Thoracic aorta (tissue), 2 donors: ENCODE measurements at places on chromosomes 7 and 10.

- DNase-seq = no peak
Observed at GRCh38 chr7:102992938-102993717, 80.3 kb downstream of the LRRC17 start.

DNA sequence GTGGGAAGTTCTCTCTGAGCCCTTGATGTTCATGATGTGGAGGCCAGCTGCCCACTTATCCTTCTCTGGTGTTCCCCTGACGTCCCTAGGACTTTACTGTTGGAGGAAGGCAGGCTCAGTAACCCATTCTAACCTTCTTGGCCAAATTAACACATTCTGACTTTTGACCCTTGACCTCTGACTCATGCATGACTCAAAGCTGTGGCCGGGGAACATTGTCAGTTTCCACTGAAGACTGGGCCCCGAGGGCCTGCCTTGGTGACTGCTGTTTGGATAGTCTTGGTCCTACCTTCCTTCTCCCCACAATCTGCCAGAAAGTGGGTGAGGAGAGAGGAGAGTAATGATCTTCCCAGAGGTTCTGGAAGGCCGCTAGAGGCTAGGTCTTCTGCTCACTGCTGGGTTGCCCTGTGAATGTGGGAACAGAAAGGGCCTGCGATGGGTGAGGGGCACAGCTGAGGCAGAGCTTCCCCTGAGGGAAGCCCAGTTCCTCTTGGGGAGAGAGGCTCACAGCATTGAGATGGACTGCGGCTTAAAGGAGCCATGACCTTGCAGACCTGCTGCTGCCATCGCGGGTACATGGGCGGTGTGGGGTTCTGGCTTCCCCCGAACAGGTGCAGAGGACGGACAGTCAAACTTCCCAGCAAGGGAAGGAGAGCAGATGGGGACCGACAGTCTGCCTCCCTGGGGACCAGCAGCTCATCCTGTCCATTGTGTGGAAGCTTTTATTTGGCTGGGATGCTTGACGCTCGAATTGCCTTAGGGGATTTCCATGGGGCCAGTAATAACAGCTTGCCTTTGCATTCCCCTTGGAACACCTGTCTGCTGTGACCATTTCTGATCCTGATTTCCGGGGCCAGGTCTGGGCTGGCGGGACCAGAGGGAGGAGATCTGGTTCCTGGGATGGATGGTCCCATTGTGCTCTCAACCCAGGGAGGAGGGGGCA, 43.8 kb downstream of the ADAMTS14 start:
- no peak for DNase-seq

DNA sequence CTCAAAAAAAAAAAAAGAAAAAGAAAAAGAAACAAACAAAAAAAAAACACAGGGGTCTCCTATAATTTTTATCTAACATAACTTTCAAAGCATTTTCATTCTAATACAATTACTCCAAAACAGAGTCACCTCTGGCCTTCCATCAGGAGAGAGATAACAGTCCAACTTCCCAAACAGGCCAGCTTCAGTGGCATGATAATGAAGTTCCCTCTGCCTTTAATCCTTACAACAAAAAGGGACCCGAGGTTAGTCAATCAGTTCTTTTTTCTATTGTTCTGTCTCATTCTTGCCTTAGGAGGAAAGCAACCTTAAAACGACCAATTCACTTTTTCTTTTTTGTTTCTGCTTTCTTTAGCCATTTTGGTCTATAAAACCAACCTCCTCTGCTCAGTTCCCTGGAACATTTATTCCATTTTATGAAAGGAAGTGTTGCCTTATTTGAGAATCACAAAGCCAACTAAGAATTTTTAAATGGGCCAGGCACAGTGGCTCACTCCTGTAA, 16.5 kb upstream of the FXYD4 start:
- no peak for DNase-seq

DNA sequence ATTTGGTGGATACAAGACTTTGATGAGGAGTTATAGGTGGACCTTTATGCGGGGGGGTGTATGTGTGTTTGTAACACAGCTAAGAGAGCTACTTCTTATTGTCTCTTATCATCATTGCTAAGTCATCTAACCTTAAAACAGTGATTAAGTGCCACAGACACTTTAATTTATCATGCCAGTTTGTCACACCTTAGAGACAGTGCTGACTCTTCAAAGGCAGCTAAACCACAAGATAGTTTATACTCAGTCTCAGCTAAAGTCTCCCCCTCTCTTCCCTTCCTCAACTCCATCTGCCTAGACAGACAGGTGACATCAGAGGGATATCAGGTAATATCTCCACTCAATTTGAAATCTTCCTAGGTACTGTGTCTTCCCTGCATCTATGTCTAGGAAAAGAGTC, 42.2 kb downstream of the MYPN start:
- no peak for DNase-seq

DNA sequence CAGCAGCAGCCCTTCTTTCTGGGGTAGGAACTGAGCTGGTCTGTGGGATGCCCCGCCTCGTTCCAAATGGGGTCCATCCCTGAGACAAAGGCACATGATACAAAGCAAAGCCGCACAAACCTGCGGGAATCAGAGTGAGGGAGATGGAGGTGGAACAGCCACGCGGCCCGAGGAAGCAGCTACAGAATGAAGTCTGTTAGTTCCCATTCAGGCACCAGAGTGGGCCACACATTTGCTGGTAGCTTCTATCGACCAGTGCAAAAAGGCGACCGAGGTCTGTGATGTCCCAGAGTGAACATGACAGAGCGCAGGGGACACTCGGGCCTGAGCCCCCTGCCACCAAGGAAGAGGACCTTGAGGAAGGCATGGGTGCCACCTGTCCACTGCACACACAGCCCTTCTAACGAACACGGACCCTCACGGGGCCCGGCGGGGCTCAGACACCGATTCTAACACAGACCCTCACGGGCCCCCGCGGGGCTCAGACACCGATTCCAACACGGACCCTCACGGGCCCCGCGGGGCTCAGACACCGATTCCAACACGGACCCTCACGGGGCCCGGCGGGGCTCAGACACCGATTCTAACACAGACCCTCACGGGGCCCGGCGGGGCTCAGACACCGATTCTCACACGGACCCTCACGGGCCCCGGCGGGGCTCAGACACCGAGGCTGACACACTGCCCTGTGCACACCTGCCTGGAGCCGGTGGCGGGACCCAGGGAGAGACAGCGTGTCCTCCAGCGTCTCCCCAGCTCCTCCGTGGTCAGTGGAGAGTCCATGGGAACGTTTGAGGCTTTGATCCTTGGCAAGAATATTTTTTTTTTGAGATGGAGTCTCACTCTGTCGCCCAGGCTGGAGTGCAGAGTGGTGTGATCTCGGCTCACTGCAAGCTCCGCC, 32.8 kb upstream of the FAM20C start:
- no peak for DNase-seq

GRCh38 chr7:76193466-76193865, 8.2 kb upstream of the SRRM3 start:
- no peak for DNase-seq

- DNase-seq = no peak
Observed at GRCh38 chr10:114879541-114880158, 58.1 kb downstream of the FHIP2A start.

DNA sequence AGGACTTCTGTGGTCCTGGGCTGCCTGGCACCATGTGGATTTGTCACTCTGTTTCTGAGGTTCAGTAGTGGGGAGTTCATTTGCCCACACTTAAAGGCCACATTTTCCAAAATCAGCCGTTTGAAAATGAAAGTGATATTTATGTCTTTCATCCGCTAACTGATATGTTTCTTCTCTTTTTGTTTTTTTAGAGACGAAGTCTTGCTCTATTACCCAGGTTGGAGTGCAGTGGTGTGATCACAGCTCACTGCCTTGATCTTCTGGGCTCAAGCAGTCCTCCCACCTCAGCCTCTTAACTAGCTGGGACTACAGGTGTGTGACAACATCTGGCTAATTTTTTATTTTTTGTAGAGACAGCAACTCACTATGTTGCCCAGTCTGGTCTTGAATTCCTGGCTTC, 58.6 kb downstream of the EBLN1 start:
- DNase-seq = no peak

DNA sequence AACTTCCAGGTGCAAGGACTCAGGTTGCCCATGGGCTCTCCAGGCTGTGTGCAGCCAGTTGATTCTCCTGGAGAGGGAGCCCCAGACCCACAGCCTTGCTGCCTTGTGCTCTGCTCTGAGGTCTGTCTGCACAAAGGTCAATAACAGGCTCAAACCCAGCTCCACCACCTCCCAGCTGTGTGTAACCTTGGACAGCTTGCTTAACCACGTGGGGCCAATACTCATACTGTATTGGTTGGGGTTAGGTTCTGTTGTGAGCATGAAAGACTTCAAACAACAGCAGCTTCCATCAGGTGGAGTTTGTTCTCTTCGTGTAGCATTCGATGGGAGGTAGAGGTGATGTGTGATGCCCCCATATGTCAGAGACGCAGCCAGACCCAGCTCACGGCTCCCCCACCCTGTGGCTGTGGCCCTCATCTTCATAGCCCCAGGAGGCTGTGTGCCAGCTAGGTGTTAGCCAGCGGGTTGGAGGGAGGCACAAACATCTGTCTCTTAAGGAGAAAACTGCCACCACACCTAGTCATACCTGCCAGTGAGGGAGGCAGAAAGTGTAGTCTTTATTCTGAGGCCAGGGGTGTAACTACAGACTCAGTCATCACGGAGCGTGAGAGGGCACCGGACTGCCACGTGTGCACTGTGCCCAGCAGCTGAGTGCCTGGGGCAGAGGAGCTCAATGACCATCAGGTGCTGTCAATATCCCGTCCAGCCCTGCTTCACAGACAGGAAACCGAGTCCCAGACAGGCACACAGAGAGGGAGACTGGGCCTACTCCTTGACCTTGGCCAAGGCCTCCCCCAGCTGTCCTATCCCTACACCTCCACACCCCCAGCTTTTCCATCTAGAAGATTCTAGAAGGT, 8.1 kb upstream of the POLD2 start:
- DNase-seq = no peak

DNA sequence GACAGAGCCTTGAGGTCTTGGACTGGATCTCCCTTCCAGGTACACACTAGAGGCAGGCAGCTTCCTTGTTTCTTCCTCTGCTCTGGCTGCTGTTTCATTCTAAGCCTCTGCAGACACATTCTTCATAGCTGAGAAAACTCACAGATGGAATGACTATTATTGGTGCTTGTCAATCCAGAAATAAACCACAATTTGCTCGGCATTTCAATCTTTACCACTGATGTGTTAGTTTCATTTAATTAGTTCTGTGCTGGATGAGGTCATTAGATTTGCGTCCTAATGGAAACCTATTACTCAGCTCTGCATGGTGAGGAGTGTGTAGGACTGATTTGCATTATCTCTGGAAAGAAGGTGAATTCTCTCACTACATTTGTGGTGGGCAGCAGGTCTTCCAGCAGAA, 392.5 kb downstream of the NRG3 start:
- no peak for DNase-seq

GRCh38 chr10:76429368-76430060, 998.1 kb downstream of the LRMDA start:
- DNase-seq = no peak

GRCh38 chr7:100021297-100021696, 5.9 kb downstream of the ZKSCAN1 start:
- no peak for DNase-seq

- no peak for DNase-seq
Observed at GRCh38 chr7:155653803-155654202, 9.3 kb downstream of the RBM33 start.

DNA sequence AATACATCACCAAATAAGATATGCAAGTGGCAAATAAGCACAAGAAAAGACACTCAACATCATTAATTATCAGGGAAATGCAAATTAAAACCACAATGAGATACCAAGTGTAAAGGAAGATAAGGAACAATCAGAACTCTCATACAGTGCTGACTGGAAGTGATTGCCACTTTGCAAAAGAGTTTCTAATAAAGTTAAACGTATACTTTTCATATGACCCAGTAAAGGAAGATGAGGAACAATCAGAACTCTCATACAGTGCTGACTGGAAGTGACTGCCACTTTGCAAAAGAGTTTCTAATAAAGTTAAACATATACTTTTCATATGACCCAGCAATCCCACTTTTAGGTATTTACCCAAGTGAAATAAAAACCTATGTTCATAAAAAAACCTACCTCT, 12.2 kb upstream of the JMJD1C start:
- DNase-seq = no peak

- DNase-seq = no peak
Observed at GRCh38 chr7:8295638-8296361, 33.8 kb upstream of the ICA1 start.

- DNase-seq = no peak
Observed at GRCh38 chr7:29797112-29797944, 9.0 kb upstream of the WIPF3 start.

- no peak for DNase-seq
Observed at GRCh38 chr7:131690441-131690840, 134.0 kb upstream of the PODXL start.

- no peak for DNase-seq
Observed at GRCh38 chr7:101306307-101306706, 15.3 kb downstream of the IFT22 start.

DNA sequence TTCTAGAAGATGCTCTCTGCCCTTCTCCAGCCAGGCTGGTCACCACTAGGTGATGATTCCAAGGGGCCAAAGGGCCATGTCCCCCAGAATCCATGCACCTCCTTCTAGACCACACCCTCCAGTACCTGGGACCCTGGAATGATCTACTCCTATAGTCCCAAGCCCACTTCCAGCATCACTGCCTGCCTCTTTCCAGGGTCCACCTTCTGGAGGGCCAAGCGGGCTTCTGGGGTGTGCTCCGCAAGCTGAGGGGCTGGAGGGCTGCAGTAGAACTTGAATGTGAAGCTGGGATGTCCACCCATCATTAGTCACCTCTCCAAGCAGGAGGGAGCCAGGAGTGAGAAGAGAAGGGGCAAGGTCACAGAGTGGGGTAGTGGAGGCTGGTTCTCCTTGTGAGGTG, 234.4 kb upstream of the MYO3A start:
- no peak for DNase-seq

DNA sequence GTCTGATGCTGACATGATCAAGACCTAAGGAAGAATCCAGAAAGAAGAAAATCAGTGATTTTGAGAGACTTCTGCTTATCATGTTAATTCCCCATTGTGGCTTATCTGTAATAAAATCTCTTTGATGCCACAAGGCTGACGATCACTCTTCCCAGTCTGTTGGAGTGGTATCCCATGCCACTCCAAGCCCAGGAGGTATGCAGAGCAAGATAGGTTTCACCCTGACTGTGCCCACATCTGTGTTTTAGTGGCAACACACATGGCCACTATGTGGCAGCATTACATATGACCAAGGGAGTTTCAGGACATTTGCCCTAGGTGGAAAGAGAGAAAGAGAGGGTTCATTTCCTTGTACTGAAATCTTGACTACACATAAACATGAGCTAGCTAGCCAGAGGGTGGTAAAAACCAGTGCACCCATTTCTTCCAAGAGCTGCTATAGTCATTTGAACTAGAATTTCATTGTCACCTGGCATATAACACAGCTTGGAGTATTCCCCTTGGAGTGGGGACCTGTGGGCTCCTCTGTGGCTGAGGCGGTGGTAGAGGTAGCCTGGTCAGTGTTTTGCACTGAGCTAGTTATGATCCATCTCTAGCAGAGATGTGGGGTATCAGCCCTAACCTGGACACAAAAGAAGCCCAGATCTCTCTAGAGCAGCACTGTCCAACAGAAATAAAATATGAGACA, 20.8 kb downstream of the LAMB4 start:
- no peak for DNase-seq

DNA sequence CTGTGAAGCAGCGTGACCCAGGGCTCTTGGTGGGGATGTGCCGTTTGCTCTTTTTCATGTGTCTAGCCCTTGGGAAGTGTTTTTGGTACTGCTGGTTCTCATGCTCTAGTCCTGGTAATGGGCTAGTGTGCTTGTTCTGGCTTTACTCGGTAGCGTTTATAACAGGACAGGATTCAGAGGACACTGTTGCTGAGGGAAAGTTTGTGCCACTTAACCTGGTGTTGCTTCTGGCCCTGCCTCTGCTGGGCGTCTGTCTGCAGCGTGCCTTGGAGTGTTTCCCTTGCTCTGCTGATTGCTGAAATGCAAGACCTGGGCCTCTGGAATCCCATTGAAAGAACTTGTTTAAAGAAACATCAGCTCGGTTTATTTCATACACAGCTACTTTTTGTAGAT, 35.0 kb downstream of the INPP5A start:
- no peak for DNase-seq
